ENCODE measurements at places on chromosomes 3 and 15.
A peak's percentile ranks its signal among the peaks of the same experiment; 100 is the strongest.

GRCh38 chr15:62792986-62793751 lies 249.4 kb upstream of the TPM1 start:
- no peak for DNase-seq
- peaks cover 23% of the 10 kb centered on the region for H3K4me1 ChIP-seq
- H3K27me3 ChIP-seq: no peaks in the 10 kb centered on the region
- peak overlapping the region; percentile 62 for H3K27ac ChIP-seq

- no peak overlapping the region for H3K27ac ChIP-seq
- no peaks in the 10 kb centered on the region for H3K27me3 ChIP-seq
- H3K4me3 ChIP-seq: no peak overlapping the region
Observed at GRCh38 chr3:150180334-150180733, 209.6 kb upstream of the PFN2 start.

DNA sequence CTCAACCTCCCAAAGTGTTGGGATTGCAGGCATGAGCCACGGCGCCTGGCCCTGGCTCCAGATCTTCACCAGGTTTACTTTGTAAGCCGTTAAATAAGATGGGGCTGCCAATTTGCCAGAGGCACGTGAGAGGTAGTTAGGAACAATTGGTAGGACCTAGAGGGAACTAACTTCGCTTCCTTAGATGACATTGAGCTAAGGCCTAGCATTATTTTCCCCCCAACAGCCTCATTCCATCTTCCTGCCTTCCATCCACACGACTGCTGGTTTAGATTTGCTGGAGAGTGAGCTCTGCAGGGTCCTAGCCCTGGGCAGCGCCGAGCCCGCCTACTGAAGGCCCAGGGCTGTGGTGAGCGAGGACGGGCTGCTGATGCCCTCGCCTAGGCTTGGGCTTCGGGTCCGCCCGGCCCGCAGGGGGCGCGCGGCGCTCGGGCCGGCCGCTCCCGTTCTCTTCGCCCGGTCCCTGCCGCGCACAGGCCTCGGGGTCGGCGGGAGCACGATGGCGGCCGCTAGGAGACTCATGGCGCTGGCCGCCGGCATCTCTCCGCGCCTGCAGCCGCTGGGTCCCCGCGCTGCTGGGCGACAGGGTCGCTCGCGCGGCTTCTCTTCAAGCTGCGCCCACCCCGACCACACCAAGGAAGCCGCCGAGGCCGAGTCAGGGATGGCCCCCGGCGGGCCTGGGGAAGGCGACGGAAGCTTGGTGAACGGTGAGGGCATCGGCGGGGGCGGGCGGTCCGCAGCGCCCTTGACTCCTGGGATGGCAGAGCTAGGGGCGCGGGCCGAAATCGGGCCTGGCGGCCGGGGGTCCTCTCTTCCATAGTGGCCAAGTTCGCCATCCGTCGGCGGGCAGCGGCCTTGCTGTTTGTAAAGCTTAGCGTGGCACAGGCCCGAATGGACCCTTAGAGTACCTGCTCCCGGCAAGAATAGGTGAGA lies 21.9 kb downstream of the DHX30 start:
- H3K27ac ChIP-seq: peak overlapping the region; percentile 91
- H3K27me3 ChIP-seq: no peaks in the 10 kb centered on the region
- peak overlapping the region; percentile 94 for H3K4me3 ChIP-seq
- peaks cover 44% of the 10 kb centered on the region for H3K36me3 ChIP-seq

- DNase-seq: no peak
- no peak overlapping the region for H3K4me3 ChIP-seq
- no peaks in the 10 kb centered on the region for H3K27me3 ChIP-seq
- no peaks in the 10 kb centered on the region for H3K36me3 ChIP-seq
Observed at GRCh38 chr3:17091910-17092582, 207.3 kb downstream of the PLCL2 start.

DNA sequence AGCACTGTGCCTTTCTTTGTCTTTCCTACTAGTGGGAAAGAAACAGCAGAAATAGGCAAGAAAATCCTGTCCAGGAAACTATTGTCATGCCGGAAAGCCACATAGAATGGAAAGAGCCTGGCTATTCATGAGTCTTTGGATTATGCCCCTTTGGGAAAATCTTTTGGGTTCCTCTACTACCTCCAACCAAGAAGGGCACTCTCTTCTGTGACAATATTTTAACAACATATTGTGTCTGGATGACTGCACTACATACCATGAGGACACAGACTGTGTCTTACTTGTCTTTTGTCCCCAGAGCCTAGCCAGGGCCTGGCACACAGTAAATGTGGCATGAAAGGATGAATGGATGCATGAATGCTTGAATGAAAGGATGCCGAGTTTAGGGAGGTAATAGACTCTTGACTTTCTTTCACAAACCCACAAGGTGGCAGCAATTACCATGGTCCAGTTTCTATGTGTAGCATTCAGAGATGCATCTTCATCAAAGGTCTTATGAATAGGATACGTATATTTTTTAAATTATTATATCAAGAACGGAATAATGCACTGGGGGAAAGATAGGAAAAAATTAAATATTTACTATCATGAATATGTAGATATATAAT lies 30.3 kb downstream of the ARL14 start:
- H3K4me1 ChIP-seq: peaks cover 16% of the 10 kb centered on the region
- no peaks in the 10 kb centered on the region for H3K36me3 ChIP-seq
- no peak overlapping the region for H3K4me3 ChIP-seq
- H3K27ac ChIP-seq: no peak overlapping the region
- H3K27me3 ChIP-seq: peaks cover 5% of the 10 kb centered on the region

DNA sequence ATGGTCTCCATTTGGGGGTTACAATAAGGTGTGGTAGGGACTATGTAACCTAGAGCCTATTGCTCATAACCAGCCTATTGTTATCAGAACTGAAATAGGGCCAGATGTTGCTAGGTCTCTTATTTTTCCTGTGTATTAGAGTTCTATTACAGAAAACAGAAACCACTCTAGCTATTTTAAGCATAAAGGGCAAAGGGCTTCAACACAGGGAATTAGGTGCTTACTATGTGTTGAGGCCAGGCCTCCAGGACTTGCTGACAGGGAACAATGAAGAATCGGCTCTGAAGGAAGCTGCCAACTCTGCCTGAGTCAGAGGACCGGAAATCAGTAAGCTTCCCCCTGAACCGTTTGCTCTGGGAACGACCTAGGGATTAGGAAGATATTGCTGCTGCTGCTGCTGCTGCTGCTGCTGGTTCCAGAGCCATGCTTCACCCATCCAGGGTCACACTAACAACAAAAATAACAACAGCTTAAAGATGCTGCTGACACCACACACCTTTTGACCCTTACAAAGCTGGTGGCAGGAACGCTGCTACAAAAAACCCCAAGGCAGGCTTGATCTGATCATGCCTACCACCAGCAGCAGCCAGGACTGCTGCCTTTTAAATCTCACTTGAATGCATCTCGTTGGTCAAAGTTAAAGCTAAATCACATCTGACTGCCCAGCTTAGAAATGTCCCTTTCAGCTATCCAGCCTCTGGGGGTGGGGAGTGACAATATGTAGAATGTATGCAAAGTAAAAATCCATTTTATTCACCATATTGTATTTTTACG lies 276.9 kb upstream of the IL12A start:
- H3K4me1 ChIP-seq: no peaks in the 10 kb centered on the region
- peaks cover 17% of the 10 kb centered on the region for H3K27me3 ChIP-seq
- no peak overlapping the region for H3K27ac ChIP-seq
- no peak overlapping the region for H3K4me3 ChIP-seq
- no peak for DNase-seq

- no peak for DNase-seq
- no peaks in the 10 kb centered on the region for H3K27me3 ChIP-seq
- H3K4me3 ChIP-seq: no peak overlapping the region
- no peak overlapping the region for H3K27ac ChIP-seq
- peaks cover 25% of the 10 kb centered on the region for H3K36me3 ChIP-seq
Observed at GRCh38 chr15:66508293-66508883, 3.3 kb downstream of the ZWILCH start.

DNA sequence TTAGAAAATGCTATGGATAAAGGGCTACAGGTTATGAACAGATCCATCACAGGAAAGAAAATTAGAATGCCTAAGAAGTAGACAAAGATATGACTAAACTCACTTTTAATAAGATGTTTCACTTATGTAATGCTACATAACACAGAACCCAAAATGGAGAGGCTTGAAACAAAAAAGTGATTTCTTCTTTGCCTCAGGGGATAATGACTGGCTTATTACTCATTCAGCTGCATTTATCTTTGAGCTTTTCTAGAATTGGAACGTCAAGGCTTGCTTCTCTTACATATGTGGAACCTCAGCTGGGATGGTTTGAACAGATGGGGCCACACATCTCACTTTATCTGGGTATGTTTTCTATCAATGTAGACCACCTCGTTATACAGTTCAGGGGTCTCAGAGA lies 120.6 kb upstream of the EPHA3 start:
- no peaks in the 10 kb centered on the region for H3K36me3 ChIP-seq
- no peaks in the 10 kb centered on the region for H3K27me3 ChIP-seq
- H3K4me3 ChIP-seq: no peak overlapping the region
- no peaks in the 10 kb centered on the region for H3K4me1 ChIP-seq

GRCh38 chr3:189289251-189289650 lies 117.5 kb downstream of the TPRG1 start:
- H3K4me1 ChIP-seq: peaks cover 26% of the 10 kb centered on the region
- no peak for DNase-seq
- 0 out of 2 replicates have a peak, but pooled peaks cover 3% of the 10 kb centered on the region for H3K36me3 ChIP-seq
- no peak overlapping the region for H3K4me3 ChIP-seq
- no peak overlapping the region for H3K27ac ChIP-seq

DNA sequence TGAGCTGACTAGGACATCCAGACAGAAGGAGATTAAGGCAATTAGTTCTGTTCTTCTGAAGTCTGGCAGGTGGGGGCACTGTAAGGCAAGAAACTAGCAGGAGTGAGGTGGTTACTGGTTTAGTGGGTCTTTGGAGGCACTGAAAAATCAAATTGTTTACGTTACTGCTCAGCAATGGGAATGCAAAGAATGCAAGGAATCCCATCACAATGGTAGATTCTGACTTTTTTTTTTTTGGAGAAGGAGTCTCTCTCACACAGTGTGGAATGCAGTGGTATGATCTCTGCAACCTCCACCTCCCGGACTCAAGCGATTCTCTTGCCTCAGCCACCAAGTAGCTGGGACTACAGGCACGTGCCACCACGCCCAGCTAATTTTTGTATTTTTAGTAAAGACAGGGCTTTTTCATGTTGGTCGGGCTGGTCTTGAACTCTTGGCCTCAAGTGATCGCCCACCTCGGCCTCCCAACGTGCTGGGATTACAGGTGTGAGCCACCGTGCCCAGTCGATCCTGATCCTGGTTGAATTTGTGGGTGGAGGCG lies 16.4 kb downstream of the FAM107A start:
- peak overlapping the region; percentile 94 for H3K27ac ChIP-seq
- H3K4me3 ChIP-seq: no peak overlapping the region
- peaks cover 2% of the 10 kb centered on the region for H3K36me3 ChIP-seq
- no peaks in the 10 kb centered on the region for H3K27me3 ChIP-seq

DNA sequence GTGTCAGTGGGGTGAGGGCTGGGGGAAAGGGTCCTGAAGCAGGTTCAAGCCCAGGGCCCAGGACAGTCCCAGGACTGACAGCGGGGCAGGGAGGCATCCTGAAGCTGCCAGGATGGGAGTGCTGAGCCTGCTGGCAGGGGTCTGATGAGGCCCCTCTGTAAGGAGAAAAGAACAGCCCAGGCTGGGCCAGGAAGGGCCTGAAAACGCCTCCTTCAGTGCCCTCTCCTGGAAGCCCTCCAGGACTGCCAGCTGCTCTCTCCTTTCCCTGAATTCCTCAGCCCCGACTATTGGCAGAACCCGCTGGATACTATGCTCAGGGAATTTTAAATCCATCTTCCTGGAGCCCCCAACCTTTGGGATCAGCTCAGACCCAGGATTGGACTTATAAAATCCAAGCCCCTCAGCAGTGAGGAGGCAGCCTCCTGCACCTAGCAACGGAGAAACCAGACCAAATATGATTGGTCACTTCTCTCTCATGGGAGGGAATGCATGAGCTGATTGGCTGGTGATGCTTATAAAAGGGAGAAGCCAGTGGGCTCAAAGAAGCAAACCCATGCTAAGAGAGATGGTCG lies 203.5 kb upstream of the LINGO1 start:
- H3K36me3 ChIP-seq: no peaks in the 10 kb centered on the region
- H3K27me3 ChIP-seq: no peaks in the 10 kb centered on the region
- DNase-seq: no peak
- H3K27ac ChIP-seq: no peak overlapping the region

DNA sequence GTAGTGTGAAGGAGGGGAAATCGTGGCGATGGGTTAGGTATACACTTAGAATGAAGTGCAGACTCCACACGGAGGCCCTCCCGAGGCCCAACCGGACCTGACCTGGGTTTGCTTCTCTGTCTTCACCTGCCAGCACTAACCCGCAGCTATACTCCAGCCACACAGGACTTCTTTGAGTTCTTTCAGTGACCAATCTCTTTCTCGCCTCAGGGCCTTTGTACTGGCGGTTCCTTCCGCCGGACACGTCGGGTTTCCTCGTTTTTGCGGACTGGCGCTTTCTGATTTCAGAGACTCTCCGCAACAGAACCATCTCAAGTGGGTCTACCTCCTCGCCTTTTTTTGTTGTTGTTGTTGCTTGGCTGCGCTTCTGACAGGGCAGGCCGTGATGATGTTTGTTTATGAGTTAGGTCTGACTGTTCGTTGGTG lies at the start of gene NEIL1:
NEIL1 (plus strand) TSS at position 244 of the 426 bp plus-strand sequence. CDS start 1,867 bp downstream, outside the sequence.
- H3K27me3 ChIP-seq: peaks cover 35% of the 10 kb centered on the region
- peak within 1 kb of the TSS; percentile 84 for H3K4me3 ChIP-seq
- H3K36me3 ChIP-seq: no peaks in the 10 kb centered on the region
- no peak for DNase-seq
- peaks cover 9% of the 10 kb centered on the region for H3K4me1 ChIP-seq
- H3K27ac ChIP-seq: no peak within 1 kb of the TSS

- H3K27ac ChIP-seq: no peak overlapping the region
- peaks cover 27% of the 10 kb centered on the region for H3K27me3 ChIP-seq
- DNase-seq: peak; percentile 66
- H3K4me3 ChIP-seq: peak overlapping the region; percentile 75
- H3K36me3 ChIP-seq: no peaks in the 10 kb centered on the region
Observed at GRCh38 chr15:63502843-63503738, 1.3 kb upstream of the USP3 start.

- no peak for DNase-seq
- H3K36me3 ChIP-seq: peaks cover 2% of the 10 kb centered on the region
- no peaks in the 10 kb centered on the region for H3K4me1 ChIP-seq
- no peak overlapping the region for H3K4me3 ChIP-seq
- H3K27me3 ChIP-seq: no peaks in the 10 kb centered on the region
- H3K27ac ChIP-seq: no peak overlapping the region
Observed at GRCh38 chr15:64185146-64185911, 22.5 kb upstream of the PPIB start.

GRCh38 chr15:80121546-80121945 lies 31.3 kb upstream of the FAH start:
- no peak overlapping the region for H3K4me3 ChIP-seq
- no peak overlapping the region for H3K27ac ChIP-seq
- 0 out of 2 replicates have a peak, but pooled peaks cover 4% of the 10 kb centered on the region for H3K4me1 ChIP-seq
- peaks cover 25% of the 10 kb centered on the region for H3K36me3 ChIP-seq
- no peaks in the 10 kb centered on the region for H3K27me3 ChIP-seq
